Kidney epithelial cell (primary cell): ENCODE measurements at places on chromosomes 16 and 17. TPM values are rescaled to one million over a fixed set of nuclear protein-coding genes. Genes with fewer than 3 reads are reported as not detected.

DNA sequence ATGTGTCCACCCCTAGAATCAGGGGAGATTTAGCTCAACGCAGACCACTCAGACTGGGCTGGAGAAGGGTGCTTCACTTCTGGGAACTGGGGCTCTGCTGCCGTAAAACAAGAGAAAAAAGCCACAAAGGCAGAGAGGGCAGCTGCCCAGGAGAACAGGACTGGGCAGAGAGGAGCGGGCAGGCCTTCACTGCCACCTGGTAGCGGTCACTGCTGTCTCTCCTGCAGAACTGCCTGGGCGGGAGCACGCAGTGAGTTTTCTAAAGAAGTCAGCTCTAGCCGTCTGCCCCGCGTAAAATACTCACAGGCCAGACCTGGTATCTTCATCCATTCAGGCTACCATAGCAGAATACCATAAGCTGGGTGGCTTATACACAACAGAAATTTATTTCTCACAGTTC, 103.8 kb downstream of the AMFR start:
- DNase-seq = no peak

DNA sequence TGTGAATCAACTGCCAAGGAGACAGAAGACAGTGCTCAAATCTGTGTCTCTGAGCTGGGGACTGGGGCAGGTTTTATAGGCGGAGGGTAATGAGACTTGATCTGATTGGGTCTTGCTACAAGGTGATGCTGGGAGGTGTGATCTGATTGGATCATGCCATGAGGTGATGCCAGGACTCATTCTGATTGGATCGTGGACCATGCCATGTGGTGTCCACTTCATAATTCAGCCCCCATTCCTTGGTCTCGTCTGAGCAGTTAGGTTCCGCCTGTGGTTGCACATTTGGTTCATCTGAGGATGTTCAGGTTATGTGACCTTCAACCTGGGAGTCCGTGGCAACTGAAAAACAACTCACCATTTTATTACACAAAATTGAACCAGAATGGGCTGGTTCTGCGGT, 41.0 kb downstream of the OTOA start:
- DNase-seq = no peak

DNA sequence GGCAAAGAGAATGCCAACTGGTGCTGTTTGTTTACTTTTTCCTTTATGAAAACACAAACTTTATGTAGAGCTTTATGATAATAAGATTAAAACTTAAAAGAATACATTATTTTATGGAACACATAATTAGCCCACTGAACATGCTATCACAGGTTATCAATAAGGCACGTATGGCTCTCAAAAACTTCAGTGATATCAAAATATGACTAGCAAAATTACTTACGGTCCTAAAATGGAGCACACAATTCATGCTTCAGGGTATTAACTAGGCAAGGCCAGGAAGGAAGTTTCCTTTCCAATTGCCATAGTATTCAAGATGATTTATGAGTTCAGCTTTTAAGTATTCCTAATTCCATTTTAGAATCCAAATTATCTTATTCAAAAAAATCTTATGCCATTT, 3.6 kb downstream of the RNF43 start:
- DNase-seq = no peak

- DNase-seq = peak; percentile 7
These were observed 140.0 kb downstream of the CHD9NB start for GRCh38 chr16:52912565-52913173.

DNA sequence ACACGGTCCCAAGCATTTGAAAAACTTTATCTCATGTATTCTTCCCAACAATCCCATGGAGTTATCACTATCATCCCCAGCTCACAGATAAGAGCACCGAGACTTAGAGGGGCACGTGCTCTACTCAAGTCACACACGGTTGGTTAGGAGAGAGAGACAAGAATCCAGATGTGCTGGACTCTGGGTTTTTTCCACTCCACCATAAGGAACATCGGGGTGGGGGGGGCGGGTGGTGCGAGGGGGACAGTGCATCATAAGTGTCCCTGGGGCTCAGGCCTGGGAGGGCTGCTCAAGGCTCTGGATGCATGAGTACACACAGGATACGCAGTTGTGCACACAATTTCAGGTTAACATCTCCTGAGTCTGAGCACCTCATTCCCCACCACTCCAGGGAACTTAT, 7.4 kb downstream of the CDC42EP4 start:
- no peak for DNase-seq

DNA sequence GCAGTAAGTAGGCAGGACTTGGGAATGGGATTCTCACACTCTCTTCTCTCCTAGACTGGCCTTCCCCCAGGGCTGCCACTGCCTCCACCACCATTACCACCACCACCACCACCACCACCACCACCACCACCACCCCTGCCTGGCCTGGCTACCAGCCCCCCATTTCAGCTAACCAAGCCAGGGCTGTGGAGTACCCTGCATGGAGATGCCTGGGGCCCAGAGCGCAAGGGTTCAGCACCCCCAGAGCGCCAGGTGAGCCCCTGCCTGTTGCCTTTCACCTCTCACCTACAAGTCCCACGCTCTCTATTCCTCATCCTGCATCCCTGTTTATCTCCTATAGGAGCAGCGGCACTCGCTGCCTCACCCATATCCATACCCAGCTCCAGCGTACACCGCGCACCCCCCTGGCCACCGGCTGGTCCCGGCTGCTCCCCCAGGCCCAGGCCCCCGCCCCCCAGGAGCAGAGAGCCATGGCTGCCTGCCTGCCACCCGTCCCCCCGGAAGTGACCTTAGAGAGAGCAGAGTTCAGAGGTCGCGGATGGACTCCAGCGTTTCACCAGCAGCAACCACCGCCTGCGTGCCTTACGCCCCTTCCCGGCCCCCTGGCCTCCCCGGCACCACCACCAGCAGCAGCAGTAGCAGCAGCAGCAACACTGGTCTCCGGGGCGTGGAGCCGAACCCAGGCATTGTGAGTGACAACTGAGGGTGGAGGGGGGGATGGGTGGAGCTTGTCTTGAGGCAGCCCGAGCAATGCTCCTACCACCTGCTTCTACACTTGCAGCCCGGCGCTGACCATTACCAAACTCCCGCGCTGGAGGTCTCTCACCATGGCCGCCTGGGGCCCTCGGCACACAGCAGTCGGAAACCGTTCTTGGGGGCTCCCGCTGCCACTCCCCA, 7.9 kb upstream of the TMEM88 start:
- DNase-seq = no peak

- no peak for DNase-seq
These were observed 259.0 kb downstream of the XYLT1 start for GRCh38 chr16:17211797-17212196.

DNA sequence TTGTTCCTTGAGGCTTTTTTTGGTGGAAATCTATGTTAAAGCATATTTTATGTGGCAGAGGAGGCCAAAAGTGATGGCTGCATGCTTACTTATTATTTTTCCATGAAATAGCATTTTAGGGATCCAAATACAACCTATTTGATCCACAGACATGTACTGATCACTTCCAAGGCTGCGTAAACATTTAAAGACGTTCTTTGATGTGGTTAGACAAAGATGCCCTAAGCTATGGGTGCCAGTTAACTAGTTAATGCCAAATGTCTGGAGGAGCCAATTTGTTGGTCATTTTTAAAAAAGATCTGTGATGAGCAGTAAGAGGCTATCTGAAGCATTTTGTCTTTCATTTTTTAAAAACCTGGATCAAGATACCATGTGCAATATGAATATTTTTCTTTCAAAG, 17.3 kb upstream of the PRKCA start:
- no peak for DNase-seq

DNA sequence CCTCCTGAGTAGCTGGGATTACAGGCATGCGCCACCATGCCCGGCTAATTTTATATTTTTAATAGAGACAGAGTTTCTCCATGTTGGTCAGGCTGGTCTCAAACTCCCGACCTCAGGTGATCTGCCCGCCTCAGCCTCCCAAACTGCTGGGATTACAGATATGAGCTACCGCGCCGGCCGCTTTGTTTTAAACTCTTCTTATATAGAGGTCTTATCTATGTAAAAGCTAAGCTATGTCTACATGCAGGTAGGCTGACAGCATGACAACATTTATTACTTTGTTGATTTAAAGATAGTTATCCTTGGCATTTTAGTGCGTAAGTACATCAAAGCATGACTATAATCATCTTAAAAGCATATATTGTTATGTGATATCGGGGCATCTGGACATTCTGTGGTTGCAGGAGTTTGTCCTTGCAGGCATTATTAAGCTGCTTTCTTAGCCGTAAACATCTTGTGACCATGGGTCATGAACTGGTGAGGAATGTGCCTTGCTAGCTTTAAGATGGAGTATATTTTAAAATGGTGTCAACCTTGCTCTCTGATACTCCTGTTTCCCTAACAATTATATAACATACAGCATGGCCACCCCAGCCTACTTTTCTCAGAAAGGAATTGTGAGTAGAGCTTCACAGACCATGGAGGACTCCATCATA, 45.8 kb upstream of the TAOK1 start:
- DNase-seq = no peak

DNA sequence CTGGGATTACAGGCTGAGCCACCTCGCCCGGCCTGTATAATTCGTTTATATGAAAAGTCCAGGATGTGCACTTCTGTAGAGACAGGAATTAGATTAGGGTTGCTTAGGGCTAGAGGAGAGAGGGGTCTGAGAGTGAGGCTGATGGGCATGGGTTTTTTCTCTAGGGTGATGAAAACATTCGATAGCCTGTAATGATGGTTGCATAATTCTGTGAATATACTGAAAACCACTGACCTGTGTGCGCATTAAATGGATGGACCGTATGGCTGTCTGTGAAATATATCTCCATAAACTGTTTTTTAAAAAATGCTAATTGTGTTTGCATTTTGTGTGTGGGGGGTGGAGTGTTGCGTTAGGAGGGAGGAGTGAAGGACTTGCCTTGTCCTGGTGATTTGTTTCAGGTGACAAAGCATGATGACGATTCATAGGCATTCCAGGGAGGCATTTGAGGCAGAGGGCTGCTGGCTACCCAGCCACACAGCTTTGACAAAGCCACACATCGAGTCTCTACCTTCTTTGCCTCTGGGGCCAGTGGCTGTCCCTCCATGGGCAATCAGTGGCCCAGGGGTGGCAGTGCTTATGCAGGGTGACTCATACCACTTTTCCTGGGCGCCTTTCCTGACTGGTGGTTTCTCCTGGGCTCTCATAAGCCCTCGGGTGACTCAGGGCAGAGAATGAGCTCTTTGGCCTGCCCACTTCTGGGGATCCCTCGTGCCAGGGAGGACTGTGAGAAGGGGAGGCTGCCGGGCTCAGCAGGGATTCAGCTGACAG, 148.5 kb upstream of the WSCD1 start:
- peak; percentile 55 for DNase-seq

DNA sequence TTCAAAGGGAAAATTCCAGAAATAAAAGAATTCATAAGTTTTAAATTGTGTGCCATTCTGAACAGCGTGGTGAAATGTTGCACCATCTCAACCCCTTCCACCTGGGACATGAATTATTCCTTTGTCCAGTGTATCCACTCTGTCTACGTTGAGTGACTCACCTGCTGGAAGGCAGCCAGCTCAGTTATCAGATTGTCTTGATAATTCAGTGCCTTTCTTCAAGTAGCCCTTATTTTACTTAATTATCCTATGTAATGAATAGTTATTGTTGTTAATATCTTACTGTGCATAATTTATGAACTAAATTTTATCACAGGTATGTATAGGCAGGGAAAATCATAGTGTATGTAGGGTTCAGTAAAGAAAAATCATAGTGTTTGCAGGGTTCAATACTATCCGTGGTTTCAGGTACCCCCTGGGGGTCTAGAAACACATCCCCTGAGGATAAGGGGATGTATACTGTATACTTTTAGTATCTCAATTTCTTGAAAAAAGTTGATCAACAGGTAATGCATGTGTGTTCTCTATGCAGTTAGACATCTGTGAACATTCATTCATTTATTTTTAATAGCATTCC, 7.7 kb upstream of the PCTP start:
- DNase-seq = peak; percentile 63

DNA sequence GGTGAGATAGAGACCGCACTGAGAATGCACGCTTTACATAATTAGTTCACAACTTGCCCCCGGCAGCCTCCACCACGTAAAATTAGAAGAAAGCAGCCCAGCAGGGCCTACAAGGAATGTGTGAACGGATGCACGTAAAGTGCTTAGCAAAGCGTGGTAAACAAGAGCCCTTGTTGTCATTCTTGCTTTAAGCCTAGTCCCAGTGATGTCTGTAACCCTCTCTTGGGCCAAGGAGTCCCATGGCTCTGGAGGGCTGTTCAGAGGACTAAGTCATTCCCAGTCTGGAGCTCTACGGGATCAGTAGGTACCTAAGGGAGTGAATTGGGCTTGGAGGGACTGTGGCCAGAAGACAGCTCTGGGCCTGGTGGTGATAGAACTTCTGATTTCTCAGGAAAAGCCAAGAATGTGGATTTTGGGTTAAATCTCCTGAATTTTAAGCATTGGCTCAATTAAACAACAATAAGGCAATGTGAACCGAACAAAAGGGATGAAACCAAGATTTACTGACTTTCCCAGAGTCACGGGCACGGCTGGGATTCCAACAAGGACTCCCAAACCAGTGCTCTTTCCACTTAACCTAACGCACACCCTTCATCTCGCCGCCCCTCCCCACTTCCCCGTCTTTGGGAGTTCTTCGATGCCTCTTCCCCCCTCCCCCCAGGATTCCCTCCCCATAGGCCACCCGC, 775 bp upstream of the CHP2 start:
- DNase-seq = no peak

- no peak for DNase-seq
These were observed at the start of gene ABCC11 for GRCh38 chr16:48247311-48247710. Gene ABCC11, minus strand, starts transcription at chr16:48247539. Its CDS starts 15,618 bp downstream, at chr16:48231921.

DNA sequence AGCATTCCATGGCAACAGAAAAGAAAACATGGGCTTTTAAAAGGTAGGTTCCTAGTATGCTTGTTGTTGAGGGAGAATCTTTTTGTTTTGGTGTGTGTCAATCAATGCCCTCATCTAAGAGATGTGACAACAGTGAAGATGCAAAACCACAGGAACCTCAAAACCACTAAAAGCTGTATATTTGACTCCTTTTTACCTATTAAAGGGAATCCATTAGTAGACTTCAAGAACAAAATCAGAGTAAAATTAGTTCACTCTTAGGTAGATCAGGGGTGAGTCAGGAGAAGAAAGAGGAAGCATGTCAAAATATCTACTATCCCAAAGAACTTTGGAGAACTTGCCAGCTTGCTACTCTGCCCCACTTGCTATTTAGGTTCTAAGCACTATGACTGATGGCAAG, 89.1 kb downstream of the CDK5R1 start:
- DNase-seq = no peak

DNA sequence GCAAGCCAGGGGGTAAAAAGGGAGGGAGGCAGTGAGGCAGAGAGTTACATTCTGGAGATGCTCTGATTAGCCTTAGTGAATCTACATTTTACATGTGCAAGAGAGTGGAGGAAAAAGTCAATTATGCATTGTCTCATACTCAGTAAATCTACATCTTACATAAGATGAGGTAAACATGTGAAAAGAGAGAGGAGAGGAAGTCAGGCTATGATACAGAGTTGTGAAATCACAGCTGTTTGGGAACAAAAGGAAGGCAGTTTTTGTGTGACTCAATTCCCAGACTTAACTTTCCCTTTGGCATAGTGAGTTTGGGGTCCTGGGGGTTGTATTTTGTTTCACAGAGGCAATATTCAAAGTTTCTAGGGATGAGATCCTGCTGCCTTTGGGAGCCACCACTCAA, 67.8 kb downstream of the GP2 start:
- no peak for DNase-seq

Gene CDR2L
- total RNA-seq = 51.9 and 52.3 TPM in 2 replicates

Gene INCA1
- 0.41 and 2.2 TPM in 2 replicates for total RNA-seq

Gene KAT8
- 48.7 and 54.9 TPM in 2 replicates for total RNA-seq

Gene RGS11
- total RNA-seq = 0.21 TPM in 1 of 2 replicates, not detected in the other

Gene ABCA3
- total RNA-seq = 32.1 and 36.3 TPM in 2 replicates

Gene CCL15
- total RNA-seq = not detected in 2 replicates

Gene TNFRSF17
- total RNA-seq = not detected in 2 replicates

Gene MPO
- 0.08 and 0.48 TPM in 2 replicates for total RNA-seq

Gene KRTAP2-2
- not detected in 2 replicates for total RNA-seq
